ENCODE measurements at places on chromosomes 16 and 17. TPM values are rescaled to one million over a fixed set of nuclear protein-coding genes. Genes with fewer than 3 reads are reported as not detected.

The KRT14 gene
- not detected for total RNA-seq

The ALOX12 gene
- not detected for total RNA-seq

The PPY gene
- not detected for total RNA-seq

The SRP68 gene
- total RNA-seq, result 114 TPM

The HAGHL gene
- 8.8 TPM for total RNA-seq

Measured in activated T-cell treated with anti-CD3 and anti-CD28 coated beads, Interleukin-2, amount 50 U/mL, for 4 hours (primary cell).